HL-60 (cell line): ENCODE measurements at places on chromosomes 13 and 19.

DNA sequence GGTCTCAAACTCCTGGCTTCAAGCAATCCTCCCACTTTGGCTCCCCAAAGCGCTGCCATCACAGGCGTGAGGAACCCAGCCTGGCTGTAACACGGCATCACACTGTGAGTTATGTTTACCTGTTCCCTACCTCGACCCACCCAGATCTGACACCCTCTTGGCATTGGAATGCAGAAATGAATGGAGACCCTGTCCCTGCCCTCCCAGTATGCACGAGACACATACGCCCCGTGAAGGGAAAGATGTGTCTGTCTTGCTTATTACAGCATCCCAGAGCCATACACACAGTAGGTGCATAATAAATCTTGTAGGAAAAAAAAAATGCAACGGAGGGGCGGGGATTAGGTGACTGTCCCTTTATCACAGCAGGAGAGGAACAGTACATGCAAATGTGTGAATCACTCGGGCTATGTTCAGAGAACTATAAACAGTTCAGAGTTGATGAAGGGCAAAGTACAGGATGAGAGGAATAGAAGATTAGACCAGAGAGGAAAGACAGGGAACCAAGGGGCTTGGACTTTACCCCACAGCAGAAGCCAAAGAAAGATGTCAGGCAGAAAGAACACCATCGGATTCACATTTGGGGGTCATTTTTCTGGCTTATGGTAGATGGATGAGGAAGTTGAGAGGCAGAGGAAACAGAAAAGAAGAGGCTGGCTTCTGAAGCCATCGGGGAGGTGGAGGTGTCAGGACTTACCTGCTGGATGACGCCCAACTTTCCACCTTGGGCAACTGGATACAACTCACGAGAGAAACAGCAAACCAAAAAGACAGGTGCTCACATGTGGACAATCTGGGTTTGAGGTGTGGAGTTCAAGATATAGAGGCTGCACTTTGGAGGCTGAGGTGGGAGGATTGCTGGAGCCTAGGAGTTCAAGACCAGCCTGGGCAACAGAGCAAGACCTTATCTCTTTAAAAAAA lies 94.3 kb downstream of the INSR start:
- no peak for DNase-seq

GRCh38 chr19:38833092-38833425 lies 1.5 kb upstream of the ECH1 start:
- DNase-seq: no peak

DNA sequence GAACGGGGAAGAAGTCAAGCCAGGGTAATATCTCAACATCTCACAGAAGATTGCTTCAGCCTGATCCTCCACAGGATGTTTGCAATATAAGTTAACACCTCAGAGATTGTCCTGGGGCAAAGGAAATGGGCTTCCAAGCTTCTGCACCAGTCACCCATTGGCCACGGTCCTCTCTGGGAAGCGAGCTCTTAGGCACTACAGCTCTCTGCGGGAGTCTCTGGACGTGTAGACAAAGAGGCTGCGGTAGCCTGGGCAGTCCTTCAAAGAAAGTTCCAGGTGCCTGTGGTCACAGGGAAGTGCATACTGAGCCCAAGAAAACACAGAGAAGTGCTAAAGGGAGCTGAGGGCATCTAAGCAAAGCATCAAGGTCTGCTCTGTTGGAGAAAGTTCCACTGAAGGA lies 805.7 kb downstream of the DIAPH3 start:
- peak; percentile 52 for DNase-seq

GRCh38 chr19:51366389-51367254 lies 434 bp upstream of the ETFB start:
- DNase-seq: peak; percentile 97

- no peak for DNase-seq
Observed at GRCh38 chr19:33241530-33242101, 16.0 kb upstream of the SLC7A10 start.

GRCh38 chr13:39034085-39034484 lies 3.8 kb downstream of the PROSER1 start:
- DNase-seq: no peak

- no peak for DNase-seq
Observed at GRCh38 chr13:98326291-98326690, 149.2 kb upstream of the RNF113B start.

DNA sequence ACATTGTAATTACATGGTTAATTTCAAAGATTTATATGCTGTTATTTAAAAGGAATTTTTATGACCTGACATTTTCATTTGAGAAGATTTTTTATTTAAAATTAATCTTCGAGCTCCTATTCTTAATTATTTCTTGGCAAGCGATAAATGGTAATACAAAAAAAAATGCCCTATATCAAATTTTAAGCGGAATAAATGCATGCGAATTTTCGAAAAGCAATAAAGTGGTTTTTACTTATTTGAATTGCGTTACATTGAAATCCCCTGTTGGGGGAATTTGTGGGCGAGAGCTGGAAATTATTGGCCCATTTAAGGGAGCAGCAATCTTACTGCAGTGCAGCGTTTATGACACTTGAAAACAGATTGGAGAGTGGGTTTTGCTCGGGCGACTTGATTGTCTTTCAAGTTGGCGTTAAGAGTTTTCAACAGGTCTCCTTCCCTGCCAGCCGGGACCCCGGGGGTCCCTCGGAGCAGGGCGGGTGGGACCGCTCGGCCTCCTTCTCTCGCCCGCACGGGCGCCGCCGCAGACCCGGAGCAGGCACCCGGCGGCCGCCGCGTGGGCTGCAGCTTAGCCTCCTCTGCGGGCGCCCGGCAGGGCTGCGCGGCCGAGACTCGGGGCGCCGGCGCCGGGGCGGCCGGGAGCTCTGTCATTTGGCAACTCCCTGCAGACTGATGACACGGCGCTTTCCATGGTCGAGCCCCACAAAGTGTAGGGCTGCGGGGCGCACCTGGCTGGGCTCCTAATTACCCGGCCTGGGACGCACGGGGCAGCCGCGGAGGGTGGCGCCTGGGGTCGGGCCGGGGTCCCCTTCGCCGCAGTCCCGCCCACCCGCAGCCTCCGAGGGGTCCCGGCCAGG lies 255.1 kb upstream of the SOX21 start:
- peak; percentile 40 for DNase-seq

DNA sequence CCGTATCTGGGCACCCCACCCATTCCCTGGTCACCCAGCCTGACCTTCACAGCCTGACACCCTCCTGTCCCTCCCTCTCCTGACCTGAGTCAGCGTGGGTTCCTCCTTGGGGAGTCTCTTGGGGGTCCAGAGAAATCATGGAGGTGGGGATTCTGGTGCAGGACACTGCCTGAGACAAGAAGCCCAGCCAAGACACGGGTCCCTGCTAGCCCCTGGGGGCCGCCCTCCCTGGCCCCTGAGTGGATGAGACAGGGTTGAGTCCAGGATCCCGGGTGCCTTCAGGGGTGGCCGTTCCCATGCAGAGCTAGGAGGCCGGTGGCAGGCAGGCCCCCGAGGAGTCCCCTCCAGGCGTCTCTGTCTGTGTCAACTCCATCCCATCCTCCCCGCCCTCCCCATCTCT lies 1.6 kb downstream of the MAP2K7 start:
- DNase-seq: no peak

DNA sequence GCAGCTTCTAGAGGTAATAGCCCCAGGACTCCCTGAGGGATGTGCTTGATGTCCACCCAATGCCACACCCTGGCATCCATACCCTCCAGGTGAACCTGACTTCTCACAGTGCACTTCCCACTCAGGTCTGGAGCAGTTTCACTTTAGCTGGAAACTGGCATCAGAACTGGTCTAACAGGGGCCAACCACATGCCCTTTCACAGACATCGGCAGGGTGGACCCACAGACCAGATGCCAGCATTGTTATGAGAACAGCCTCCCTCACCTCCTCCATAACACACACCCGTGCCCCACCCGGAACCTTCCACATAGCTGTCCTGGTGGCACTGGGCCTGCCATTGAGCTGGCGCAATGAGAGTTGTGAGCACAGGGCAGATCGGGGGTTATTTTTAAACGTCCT lies 77.4 kb upstream of the GPR12 start:
- no peak for DNase-seq

- no peak for DNase-seq
Observed at GRCh38 chr19:8097681-8098567, 45.4 kb downstream of the CCL25 start.

DNA sequence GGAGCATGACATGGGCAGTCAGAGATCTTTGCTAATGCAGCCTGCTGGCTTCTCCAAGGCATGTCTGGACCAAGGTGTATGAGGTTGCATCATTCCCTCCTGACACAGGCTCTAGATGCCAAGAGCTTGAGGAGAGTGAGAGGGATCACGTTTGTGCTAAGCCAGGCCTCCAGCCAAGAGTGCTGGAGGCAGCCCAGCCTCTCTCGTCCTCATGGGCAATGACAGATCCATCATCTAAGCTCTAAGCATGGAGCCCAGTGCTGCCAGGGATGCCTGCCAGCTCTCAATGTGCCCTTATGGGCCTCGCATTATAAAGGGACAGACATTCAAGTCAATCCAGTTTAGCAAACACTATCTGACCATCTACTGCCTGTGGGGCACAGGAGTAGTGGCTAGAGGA lies 136.3 kb upstream of the VSTM2B start:
- no peak for DNase-seq

DNA sequence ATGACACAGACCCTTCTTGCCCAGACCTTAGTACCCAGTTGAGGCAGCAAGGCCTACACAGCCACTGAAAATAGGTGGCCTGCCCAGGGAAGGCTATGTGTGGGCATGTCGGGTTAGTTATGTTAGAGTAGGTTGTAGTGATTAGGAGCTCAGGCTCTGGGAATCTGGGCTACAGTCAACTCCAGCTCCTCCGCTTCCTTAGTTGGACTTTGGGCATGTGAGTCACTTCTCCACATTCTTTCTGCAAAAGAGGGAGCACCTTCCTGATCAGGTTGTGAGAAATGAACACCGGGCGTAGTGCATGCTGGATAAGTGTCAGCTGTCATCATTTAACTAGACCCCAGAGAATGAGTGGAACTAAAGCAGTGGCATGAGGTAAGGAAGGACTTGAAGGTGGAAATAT lies 64.8 kb downstream of the ARHGAP35 start:
- DNase-seq: no peak

- DNase-seq: no peak
Observed at GRCh38 chr13:83265279-83265678, 617.0 kb downstream of the SLITRK1 start.

DNA sequence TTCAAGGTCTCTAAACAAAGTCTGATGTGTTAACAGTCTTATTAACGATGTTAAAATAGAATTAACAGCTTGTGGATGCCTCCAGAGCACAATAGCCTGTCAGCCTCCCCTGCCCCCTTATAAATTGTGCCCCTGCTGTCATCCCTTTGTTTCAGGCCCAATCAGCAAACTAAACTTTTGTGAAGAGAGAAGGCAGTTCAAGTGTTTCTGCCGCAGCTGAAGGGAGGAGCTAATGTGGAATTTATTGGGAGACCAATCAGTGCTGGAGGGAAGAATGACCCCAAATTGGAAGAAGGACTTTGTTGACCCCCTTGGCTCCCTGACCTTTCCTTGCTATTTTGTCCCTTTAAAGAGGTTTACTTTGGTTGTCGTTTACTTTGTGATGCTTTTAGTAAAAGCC lies 160.5 kb downstream of the TM9SF2 start:
- no peak for DNase-seq

DNA sequence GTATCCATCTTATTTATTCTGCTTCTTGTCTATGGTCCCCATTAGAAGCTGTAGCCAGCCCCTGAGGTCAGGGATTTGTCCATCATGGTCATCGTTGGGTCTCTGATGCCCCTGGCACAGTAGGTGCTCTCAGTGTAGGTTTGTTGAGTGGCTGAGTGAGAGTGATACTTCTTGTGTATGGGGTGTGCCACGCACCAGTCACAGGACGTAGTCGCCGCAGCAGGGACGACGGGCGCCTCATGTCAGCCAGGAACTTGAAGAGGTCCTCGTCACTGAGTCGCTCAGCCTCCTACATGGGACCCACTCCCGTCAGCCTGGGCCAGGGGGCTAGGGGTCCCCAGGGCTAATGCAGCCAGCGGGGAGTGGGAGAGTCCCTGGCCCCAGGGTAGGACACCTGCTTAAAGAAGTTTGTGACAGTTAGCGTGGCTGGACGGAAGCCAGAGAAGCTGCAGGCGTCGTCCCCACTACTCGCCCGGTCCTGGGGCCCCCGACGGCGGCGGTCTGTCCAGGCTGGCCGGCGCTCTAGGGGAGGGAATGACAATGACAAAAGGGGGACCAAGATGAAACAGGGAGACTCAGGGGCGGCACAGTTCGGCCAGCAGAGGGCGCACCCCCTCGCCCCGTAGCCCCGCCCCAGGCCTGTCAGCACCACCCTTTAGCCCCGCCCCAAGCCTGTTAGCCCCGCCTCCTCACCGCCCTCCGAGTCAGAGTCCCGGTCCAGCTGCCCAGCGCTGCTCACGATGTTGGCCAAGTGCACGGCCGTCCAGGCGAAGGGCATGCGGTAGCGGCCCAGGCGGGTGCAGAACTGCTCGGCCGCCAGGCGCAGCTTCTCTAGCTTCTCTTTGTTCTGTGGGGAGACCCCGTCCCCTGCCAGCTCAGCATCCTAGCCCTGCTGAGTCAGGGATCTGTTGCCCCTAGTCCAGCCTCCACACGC lies 3.7 kb downstream of the ANGPTL8 start:
- peak; percentile 59 for DNase-seq

DNA sequence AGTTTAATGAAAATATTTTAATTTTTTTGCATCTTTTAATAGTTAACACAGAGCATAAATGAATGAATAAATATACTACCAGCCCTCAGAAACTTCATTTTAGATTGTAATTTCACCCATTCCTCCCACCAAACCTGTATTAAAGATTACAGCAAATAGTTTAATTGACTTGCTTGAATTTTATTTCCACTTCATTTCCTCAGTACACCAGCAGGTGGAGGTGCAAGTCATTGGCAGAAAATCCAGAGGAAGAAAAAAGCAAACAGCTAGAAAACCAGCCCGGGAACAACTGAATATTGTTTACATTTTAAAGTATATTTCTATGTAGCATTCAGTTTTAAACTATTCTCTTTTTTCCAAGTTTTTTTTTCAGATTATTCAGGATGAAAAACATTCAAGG lies 177.8 kb downstream of the OLFM4 start:
- no peak for DNase-seq

GRCh38 chr13:111394211-111394922 lies 73.9 kb downstream of the TEX29 start:
- no peak for DNase-seq

- no peak for DNase-seq
Observed at GRCh38 chr19:33350538-33351309, 22.8 kb upstream of the CEBPG start.

DNA sequence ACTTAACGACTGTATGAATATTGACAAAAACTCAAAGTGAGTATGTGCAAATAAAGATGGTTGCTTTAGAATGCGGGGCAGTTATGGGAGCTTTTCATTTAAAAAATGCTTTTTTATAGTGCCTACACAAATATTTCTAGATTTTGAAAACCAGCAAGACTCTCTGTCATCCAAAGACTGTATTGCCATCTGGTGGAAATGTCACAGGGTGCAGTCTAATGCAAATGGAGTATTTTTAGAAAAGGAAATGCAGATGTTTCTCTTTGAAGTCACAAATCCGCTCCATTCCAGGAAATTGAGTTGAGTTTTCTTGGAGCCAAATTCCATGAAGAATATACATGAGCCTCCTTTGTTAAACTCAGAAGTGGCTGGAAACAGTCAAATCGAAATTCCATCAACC lies 2.3 kb upstream of the C1QTNF9B start:
- DNase-seq: no peak
